NCI-H1092 (cell line): ENCODE measurements at places on chromosomes 16 and 17.

GRCh38 chr17:63033142-63033541, 67.1 kb downstream of the TANC2 start:
- no peak for DNase-seq

DNA sequence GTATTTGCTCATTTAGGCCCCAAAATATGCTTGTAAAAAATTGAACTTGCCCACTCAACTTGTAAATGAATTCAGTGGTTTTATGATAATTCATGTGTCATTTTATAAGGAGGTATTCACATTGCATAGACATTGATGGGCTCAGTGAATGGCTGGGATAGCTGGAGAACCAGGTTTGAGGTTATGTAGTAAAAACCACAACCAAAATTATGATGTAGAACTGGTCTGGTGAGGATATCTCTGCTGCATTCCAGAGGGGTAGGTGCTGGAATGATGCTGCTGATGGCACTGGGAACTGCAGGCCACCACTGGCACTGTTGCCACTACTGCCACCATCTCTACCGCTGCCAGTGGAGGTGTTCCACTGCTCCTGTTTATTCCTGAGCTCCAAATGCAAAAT, 21.5 kb upstream of the RABEP1 start:
- DNase-seq: no peak

DNA sequence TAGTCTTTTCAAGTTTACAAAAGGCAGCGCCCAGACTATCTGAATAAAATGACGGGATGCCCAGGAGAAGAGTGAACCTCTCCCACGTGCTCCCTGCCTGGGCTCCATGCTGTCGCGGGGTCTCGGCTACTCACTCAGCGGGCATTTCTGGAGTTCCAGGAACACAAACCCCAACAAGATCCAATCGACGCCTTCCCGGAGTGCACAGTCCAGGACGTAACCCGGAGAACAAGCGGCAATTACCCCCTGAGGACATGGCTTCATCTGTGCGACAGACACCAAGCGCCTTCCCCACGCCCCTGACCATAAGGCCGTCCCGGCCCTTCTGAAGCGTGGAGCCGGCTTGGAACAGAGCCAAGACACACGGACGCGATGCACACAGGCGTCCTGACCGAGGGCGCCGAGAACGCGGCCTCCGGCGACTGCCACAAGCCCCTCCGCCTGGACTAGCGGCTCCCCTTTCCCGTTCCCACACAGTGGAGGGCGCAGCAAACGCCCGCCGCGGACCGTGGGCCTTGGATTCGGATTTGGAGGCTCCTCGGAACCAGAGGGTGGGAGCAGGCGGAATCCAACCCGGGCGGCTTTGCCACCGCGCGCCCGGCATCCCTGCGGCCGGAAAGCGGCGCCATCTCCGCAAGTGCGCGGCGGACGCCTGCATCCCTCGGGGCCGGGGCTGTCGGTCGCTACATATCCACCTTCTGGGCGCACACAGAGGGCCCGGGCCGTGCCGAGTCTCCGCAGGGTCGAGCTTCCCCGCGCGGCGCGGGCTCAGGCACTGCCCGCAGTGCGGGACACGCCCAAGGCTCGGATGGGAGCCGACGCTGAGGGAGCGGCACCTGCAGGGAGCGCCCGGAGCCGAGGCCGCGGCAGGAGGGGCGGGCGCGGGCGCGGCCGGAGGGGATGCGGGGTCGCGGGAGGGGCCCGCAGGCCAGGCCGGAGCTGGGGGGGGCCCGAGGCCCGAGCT, 725 bp downstream of the ABCA3 start:
- peak; percentile 65 for DNase-seq

DNA sequence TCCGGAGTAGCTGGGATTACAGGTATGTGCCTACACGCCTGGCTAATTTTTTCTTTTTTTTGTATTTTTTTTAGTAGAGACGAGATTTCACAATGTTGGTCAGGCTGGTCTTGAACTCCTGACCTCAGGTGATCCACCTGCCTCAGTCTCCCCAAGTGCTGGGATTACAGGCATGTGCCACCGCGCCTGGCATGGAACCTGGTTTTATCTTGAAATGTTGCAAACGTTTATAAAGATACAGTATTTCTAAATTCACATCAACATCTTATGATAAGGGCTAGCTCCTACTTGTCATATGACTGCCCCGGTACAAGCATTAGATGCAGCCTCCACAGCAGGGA, 1.5 kb upstream of the IST1 start:
- DNase-seq: no peak

- no peak for DNase-seq
Observed at GRCh38 chr17:282912-283882, 69.4 kb downstream of the RPH3AL start.

GRCh38 chr16:1275791-1276579, 20.1 kb downstream of the TPSD1 start:
- no peak for DNase-seq

- no peak for DNase-seq
Observed at GRCh38 chr16:1090620-1091587, 5.1 kb downstream of the C1QTNF8 start.

DNA sequence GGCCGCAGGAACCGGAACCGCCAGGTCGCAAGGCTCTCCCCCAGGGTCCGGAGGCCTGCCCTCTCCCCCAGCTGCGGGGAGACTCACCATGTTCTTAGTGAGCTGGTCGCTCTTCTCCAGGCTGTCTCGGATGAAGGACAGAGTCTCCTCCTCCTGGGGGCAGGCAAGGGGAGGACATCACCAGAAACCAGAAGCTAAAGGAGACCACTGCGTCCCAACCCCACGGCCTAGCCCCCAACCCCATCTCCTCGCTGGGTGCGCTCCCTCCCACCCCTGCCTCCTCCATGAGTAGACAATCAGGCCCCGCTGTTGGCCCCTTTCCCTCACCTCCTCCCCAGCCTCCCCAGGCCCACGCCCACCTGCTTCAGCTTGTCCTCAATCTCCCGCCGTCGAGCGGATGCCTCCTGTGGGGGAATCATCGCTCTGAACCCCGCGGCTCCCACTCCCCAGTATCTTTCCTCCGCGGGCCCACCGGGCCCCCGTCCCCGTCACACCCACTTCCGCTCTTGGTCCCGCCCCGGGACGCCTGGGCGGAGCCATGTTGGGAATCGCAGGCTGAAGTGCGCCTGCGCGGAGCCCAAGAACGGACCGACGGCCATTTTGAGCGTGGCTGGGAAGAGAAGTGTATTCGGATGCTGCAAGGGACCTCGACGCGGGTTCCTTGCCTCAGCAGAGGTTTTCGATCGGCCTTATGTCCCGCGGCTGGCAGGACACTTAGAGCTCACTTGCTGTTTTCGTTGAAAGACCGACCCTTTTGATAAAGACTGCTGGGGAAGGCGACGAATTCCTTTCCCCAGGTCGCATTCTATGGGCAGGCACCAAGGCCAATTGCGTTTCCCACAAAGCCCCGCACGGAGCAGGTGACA, at the start of gene EXOC7:
EXOC7 (minus strand) TSS at position 514 of the 866 bp plus-strand sequence; CDS start at position 419, 95 bp downstream.
- DNase-seq: peak; percentile 91

DNA sequence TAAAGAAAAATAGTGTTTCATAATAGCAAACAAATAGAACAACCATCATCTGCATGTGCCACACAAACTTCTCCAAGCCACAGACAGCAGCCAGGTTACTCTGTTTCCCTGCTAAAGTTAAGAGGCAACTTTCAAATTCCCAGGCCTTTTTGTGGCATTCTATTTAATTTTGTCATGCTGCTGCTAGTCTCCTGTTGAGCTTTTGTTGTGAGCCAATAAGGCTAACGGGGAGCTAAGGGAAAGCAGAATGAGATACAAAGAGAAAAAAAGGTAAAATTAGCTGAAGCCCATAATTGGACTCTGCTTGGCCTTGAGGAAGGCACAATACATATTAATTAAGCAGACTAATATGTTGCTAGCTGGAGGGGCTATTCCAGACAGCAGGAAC, 74.7 kb upstream of the GNAO1 start:
- DNase-seq: no peak

- no peak for DNase-seq
Observed at GRCh38 chr16:15906439-15906838, 18.0 kb upstream of the CEP20 start.

- no peak for DNase-seq
Observed at GRCh38 chr17:78589885-78590284, 12.7 kb upstream of the DNAH17 start.

- DNase-seq: no peak
Observed at GRCh38 chr16:85416228-85417109, 196.7 kb upstream of the GSE1 start.

- DNase-seq: no peak
Observed at GRCh38 chr16:79411357-79411756, 189.2 kb downstream of the MAF start.

- DNase-seq: peak; percentile 36
Observed at GRCh38 chr17:47315451-47316266, 8.1 kb upstream of the EFCAB13 start.

DNA sequence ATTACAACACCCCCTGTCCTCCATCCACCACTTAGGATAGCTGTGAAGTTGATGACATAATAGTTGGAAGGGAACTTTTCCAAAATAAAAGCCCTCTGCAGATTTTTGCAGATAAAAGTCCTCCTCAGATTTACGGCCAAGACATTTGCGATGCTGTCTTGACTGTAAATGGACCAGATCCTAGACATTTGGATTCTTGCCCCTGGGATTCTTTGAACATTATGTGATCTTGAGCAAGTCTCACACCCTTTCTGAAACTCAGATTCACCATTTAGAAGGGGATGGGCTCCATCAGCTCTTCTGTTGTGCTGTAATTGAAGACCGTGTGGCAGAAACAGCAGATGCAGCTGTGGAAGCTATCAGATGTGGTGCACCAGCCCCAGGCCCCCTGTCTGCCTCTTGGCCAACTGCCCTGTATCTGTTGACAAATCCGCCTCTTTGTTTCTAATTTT, 153.9 kb upstream of the CACNG3 start:
- DNase-seq: peak; percentile 64

GRCh38 chr17:15947976-15948752, 3.2 kb downstream of the ADORA2B start:
- DNase-seq: no peak

DNA sequence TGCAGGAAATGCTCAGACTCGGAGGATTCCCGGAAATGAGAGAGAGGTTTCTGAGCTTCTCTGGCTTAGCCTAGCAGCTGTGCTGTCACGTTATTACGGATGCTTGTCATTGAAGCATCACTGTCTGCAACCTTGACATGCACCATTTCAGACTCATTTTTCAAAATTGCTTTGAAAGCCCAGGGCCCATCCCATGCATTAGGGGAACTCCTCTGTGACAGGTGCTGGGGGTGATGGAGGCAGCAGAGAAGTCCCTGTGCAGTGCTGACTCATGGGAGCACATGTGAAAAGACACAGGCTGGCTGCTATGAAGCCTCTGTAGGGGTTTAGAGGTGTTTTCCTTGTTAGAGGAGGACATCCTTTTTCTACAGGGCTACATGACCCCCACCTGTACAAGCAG, 214.0 kb upstream of the MPHOSPH6 start:
- DNase-seq: no peak

DNA sequence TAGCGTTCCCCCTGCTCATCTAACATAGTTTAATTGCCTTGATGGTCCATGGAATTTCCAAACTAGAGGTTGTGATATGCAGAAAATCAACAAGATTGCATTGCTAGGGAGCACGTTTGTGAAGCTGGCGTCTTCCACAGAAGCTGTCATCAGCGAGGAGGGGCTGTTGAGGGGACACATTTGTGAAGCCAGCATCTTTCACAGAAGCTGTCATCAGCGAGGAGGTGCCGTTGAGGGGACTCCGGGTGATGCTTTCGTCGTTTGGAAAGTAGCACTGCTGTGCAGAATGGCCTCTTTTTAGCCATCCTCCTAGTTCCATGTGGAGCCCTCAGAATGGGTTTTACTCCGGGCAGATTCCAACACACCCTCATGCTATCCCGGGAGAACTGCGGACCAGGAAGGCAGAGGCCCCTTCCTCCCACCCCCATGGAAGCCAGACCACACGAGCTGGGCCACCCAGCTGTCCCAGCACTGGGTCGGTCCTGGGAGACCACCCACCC, 119.6 kb upstream of the CHMP6 start:
- DNase-seq: no peak

GRCh38 chr16:61413021-61413420, 623.2 kb downstream of the CDH8 start:
- no peak for DNase-seq

DNA sequence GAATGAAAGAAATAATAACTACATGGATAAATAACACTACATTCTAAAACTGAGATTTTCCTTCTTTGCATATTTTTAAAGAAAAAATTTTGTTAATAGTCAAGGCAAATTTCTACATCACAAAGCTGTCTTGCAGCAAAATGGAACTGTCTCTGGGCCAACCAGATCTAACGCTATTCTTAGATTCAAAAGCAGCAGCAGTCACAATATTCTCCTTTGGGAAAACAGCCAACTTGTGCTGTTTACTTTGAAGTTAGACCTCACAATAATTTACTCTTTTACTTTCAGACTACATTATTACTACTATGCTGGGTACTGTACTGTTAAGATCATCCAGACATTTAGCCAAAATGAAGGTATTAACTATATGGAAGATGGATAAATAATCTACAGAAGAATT, 189.1 kb downstream of the CEP112 start:
- no peak for DNase-seq

DNA sequence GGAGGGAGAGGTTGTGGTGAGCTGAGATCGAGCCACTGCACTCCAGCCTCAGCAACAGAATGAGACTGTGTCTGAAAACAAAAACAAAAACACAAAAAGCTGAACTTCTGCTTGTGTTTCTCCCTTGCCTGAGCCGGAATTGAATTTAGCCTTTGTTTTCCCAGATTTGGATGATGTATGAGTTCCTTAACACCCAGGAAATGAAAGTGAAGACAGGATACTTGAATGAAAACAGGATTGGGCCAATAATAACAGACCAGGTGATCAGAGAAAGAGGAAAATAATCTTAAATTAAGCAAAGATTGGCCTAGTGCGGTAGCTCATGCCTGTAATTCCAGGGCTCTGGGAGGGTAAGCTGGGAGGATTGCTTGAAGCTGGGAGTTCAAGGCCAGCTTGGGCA, 1.6 kb upstream of the NUPR1 start:
- DNase-seq: no peak

DNA sequence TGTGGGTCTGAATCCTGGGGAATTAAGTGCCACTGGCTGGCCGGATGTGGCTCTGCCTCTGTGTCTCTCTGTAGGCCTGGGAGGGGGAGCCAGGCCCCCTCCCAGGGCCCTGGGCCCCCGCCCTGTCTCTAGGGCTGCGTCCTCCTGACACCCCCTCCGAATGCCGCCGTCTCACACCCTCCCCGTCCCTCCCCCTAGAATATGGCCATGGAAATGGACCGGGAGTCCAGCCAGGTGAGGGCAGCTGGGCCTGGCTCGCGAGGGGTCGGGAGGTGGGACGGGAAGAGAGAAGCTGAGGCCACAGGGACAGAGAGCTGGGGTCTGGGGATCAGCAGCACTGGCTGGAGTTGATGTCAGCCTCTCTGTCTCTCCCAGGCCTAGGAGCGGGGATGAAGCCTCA, 16.1 kb upstream of the PKMYT1 start:
- no peak for DNase-seq
